ENCODE measurements at places on chromosomes 7 and 10.

- no peak for DNase-seq
Observed at GRCh38 chr10:128579280-128579865, 453.1 kb upstream of the MKI67 start.

GRCh38 chr7:48213226-48213625, 42.0 kb downstream of the ABCA13 start:
- DNase-seq, result no peak

DNA sequence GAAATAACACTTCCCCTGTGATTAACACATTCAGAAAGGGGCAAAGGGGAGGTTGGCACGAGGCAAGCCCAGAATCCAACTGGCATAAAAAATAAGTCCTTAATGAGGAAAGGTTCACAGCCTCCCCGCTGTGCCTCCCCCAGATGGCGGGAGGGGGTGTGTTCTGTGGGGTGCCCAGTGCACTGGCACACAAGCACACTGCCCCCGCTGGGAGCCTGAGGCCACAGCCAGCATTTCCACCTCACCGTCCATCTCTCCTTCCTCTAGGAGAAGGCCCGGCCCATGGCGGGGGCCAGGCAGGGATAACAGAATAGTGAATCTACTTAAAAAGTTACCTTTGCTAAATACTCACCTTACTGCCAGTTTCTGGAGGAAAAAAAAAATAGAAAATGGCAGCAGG, 43.2 kb downstream of the PRKAG2 start:
- DNase-seq, result no peak

- no peak for DNase-seq
Observed at GRCh38 chr7:50952544-50952943, 169.8 kb upstream of the GRB10 start.

GRCh38 chr10:55734112-55734511, 626.9 kb downstream of the ZWINT start:
- DNase-seq, result no peak

DNA sequence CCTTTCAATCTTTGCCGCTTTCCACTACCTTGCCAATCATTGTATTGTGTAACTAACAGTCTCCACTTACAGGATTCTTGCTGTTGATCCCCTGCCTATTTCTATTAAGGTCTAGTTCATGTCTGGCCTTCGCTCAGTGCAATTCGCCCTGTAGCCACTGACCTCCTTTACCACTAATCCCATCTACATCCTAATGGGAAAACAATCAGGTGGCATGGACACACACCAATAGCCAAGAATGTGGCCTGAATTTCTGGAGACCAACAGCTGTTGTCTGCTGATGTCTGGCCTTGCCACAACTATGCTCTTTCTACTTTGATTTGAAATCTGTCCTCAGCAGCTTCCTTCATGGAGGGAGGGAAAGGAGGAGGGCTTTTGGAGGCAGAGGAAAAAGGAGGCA, 546.2 kb downstream of the SORCS3 start:
- no peak for DNase-seq

DNA sequence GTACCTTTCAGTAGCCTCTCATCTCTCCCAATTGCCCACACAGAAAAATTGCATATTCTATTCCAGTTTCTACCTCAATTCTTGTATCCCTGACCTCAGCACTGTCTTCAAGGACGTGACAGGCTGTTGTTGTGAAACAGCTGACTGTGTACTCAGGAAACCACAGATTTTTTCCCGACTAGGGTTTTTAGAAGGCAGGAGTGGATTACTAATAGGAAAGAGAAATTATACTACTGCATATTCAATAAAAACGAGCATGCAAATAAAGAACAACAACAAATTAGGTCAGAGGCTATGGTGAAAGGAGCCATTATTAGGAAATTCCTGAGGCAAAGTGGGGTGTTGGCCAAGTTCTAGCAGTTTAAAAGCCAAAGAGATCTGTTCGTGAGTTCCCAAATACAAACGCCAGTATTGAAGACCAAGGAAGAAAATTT, 93.4 kb downstream of the DOCK4 start:
- no peak for DNase-seq

DNA sequence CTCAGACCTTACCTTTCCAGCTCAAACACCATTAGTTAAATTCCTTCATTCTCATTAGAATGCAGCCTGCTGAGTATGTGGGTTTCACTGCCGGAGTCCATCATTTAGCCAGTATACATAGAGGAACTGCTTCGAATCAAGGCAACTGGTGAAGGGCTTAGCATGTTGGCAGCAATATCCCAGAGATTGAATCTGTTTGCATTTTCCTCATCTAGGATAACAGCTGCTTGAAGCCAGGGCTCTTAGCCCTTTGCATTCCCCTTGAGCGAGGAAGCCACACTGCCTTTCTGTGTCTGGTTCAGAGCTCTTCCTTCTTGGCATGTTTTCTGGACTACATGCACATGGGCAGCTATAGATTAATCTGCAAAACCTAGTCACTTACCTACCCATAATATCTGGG, 14.7 kb downstream of the NODAL start:
- no peak for DNase-seq

DNA sequence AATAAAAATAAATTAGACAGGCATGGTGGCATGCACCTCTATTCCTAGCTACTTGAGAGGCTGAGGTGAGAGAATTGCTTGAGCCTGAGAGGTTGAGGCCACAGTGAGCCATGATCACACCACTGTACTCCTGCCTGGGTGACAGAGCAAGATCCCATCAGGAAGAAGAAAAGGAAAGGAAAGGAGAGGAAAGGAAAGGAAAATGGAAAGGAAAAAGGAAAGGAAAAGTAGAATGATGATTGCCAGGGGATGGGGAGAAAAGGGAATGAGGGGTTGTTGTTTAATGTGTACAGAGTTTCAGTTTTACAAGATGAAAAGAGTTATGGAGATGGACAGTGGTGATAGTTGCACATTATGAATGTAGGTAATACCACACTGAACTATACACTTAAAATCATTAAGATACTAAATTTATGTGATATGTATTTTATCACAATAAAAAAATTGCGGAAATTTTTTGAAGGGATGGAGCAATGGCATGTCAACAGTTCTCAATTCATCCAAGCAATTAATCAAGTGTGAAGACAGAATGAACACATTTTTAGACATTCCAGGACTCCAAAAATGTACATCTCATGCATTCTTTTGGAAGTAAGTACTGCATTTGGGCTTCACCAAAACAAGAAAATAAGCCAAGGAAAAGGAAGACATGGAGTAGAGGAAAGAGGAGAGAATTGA, 44.3 kb downstream of the IL6 start:
- no peak for DNase-seq

- no peak for DNase-seq
Observed at GRCh38 chr7:27211764-27212204, 11.9 kb upstream of the HOXA13 start.

DNA sequence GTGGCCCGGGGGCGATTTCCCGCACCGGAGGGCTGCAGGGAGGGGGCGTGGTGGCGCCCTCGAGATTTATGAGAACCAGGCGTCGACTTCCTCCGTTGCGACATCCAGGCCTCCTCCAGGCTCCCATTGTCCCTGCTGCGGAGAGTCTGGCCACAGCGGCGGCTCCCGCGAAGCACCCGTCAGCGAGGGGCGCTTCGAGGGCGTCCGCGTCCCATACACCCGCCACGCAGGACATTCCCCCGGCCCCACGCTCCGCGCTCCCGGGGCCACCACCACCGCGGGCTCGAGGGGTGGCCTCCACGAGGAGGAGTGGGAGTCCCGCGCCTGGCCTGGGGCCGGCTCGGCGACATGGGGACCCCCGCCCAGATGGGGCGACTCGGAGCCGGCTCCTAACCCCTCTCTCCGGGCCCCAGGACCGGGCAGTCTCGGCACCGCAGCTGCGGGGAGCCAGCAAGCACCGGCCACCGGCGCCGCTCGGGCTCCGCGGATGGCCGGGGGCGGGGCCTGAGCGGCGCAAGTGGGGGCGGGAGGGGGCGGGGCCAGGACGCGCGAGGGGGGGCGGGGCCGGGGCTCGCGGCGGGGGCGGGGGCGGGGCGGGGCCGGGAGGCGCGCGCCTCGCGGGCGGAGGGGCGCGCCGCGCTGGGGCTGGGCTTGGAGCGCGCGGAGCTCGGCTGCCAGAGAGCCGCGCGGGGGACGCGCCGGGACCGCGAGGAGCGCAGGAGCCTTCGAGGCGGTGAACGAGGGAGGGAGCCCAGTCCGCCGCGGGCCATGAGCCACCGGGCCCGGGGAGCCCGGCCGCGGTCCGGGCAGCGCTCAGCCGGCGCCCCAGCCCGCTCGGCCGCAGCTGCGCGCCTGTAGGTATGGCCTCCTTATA, at the start of gene SH2B2:
TSS of gene SH2B2 (plus strand) at position 632 of the 874 bp plus-strand sequence. CDS start 13,683 bp downstream, outside the sequence.
- peak; percentile 37 for DNase-seq

DNA sequence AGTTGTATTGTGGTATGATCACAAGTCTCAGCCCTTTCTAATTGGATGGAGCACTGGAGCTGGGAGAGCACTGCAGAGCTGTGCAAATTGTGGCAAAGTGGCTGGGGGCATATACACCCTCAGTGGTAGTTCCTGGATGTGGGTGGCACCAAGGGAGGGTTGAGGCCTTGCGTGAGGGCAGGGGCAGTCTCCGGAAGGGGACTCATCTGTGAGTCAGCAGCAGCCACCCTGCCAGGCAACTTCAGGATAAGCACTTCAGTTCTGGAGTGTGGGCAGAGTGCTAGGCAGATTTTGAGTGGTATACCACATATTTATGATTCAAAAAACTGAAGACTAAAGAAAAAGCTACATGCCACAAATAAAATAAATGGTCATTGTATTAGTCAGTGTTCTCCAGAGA, 210.5 kb downstream of the ETV1 start:
- DNase-seq, result no peak

DNA sequence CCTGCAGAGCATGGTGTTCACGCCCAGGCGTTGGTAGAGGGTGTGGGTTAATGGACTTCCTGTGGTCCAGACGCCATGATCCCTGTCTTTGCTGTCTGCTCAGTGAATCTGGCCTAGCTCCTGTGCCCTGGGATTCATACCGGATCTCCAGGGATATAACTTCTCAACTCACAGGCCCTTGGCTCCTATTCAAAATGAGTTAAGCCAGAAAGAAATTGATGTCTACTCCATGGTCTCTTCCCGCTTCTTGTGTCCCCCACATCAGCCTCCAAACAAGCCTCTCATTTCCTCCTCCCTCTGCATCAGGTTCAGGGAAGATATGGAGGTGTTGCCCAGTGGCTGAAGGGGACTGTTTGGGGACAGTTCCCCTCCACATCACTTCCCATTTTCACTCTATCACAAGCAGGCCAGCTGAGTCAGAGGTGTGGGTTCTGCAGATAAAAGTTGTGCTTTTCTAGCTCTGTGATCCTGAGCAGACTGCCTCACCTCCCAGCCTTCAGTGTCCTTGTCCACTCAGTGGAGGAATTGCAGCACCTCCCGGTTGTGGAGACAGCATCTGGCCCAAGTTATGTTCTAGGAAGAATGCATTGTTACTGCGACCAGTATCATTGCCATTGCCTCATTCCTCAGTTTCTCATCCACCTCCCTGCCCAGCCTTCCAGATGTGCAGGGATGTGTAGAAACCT, 22.5 kb downstream of the AKR1E2 start:
- no peak for DNase-seq

DNA sequence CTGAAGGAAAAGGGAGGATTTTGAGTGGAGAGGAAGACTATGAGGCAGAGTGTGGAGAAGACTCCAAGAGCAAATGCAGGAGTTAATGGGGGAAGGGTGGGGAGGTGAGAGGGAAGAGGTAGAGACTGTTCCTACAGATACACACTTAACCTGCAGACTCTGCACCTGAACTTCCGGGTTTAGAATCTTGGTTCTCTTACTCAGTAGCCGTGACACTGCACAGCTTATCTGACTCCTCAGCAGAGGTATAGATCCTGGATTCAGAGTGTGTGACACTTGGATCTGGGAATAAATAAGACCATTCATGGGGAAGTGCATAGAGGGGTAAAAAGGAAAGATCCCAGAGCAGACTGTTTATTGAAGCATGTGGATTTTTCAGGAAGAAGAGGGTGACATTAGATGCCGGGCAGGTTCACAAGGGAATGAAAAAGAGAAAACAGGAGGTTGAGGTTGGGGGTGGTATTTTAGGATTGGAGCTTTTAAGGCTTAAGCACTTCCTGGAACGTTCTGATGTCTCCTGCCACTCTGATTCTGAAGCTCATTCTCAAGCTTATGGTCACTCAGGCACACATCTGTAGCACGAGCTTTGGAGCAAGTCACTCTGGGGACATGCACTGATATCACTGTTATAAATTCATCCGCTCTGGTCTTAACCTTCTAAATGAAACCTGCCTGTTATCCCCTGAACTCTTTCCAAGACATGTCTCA, 5.7 kb upstream of the ZC3HAV1L start:
- DNase-seq, result no peak

GRCh38 chr10:110401401-110402076, 96.2 kb upstream of the DUSP5 start:
- DNase-seq, result no peak

- no peak for DNase-seq
Observed at GRCh38 chr10:4515721-4516120, 310.3 kb upstream of the AKR1E2 start.

DNA sequence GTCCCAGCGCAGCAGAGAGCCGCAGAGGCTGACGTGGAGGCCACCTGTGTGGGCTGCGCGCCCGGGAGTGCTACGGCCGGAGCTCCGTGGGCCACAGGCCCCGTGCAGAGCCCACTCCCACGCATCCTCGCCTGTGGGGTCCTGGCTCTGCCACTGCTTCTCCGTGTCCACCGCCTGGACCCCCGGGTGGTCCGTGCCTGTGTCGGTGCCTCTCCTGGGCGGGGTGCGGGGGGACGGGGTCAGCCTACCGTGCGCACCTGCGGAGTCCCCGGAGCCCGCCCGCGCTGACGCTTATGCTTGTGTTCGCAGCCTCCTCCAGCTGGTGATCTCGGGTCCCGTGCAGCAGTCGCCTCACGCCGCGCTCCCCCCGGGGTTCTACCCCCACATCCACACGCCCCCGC, 7.8 kb upstream of the ZNF853 start:
- DNase-seq, result no peak

- peak; percentile 11 for DNase-seq
Observed at GRCh38 chr10:118241229-118242137, 100.6 kb downstream of the FAM204A start.

- no peak for DNase-seq
Observed at GRCh38 chr10:133614830-133615580, 11.6 kb downstream of the FRG2B start.

GRCh38 chr7:33722383-33723101, 182.8 kb upstream of the BMPER start:
- no peak for DNase-seq

DNA sequence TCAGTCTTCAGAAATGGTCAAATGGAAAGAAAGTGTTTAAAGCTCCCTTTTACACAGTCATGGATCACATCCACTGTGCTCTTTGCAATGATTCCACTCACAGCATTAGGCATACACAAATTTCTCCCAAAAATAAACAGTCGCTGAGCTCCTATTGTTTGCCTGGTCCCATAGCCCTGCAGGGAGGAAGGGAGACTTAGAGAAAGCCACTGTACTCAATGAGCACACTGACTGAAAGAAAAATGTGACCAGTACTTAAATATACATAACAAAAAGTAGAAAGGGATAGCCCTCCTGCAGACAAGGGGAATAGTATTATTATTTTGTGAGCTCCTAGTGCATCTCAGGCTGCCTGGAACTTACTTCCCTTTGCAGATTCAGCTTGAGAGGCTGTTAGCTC, 853.2 kb downstream of the GRID1 start:
- no peak for DNase-seq

GRCh38 chr10:129365767-129366402, 101.2 kb upstream of the MGMT start:
- no peak for DNase-seq

- no peak for DNase-seq
Observed at GRCh38 chr7:3753868-3754267, 452.8 kb downstream of the SDK1 start.

GRCh38 chr7:128154504-128154903, 86.6 kb upstream of the LEP start:
- no peak for DNase-seq
